Frontal cortex (tissue), 4 donors: ENCODE measurements at places on chromosomes 12 and 14.

- no peak for DNase-seq
Measured at GRCh38 chr14:105601360-105602242, 75.2 kb downstream of the TMEM121 start.

GRCh38 chr12:123533672-123534643 is at the start of gene RILPL1:
Gene RILPL1, minus strand, starts transcription at chr12:123533719. Its CDS starts 237 bp downstream, at chr12:123533482.
- peak; percentile 80 for DNase-seq

- DNase-seq: no peak
Measured at GRCh38 chr12:3896801-3897351, 23.7 kb upstream of the PARP11 start.

DNA sequence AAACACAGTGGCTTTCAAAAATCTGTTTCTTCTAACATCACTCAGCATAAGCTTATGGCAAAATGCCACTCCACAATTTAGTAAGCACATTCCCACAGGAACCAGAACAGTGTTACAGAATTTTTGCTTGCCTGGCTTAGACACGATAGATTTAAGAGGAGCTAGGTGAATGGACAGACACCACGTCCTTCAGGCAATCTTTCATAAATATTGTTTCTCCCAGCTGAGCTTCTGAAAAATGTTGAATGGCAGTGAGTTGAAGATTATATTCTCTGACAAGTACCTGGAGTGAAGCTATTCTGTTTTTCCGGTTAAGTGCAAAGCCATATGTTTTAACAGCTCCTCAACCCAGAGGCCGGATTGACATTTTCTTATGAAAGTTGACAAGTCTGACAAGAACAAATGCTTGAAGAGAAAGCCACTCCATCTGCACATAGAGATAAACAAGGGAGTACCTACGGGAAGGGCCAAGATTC is 102.0 kb downstream of the FSCB start:
- DNase-seq: no peak

GRCh38 chr14:104881369-104881979 is 16.4 kb downstream of the CEP170B start:
- no peak for DNase-seq

DNA sequence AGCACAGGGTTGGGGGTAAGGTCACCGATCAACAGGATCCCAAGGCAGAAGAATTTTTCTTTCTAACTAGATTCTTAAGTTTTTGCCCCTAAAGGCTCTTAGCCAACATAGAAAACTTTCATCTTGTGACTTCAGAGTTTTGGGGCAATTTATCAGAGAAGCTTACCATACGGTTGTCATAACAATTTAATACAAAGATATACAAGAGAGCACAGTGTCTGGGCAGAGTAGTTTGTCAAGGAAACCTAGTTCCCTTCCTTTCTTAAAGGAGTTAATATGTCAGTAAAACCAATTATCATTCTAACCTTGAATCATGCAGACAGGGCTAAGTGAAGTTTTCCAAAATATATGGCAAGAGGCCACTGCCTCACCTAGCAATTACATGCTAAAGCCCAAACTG is 18.4 kb downstream of the NR2C1 start:
- DNase-seq: no peak

- no peak for DNase-seq
Measured at GRCh38 chr12:117892441-117892840, 76.3 kb downstream of the KSR2 start.

DNA sequence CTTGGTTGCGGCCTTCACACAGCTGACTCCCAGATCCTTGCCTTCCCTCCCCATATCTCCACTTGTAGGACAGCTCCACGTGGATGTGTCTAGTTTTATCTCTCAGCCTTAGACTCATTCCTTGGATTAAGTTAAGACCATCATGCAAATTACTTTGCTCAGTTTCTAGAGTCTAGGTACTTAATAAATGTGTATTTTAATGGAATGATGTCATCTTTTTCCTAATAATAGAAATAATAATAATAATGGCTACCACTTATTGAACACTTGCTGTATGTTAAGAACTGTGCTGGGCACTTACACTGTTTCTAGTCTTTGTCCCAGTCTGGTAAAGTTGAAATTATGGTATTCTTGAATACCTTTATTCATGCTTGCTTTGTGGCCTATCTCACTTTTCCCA is 37.5 kb downstream of the FBXW8 start:
- DNase-seq: no peak

- DNase-seq: no peak
Measured at GRCh38 chr14:22388669-22389595, 200.1 kb downstream of the DAD1 start.

GRCh38 chr14:60166142-60166541 is 944 bp upstream of the DHRS7 start:
- DNase-seq: no peak

- no peak for DNase-seq
Measured at GRCh38 chr12:58369576-58369975, 428.2 kb downstream of the ATP23 start.

DNA sequence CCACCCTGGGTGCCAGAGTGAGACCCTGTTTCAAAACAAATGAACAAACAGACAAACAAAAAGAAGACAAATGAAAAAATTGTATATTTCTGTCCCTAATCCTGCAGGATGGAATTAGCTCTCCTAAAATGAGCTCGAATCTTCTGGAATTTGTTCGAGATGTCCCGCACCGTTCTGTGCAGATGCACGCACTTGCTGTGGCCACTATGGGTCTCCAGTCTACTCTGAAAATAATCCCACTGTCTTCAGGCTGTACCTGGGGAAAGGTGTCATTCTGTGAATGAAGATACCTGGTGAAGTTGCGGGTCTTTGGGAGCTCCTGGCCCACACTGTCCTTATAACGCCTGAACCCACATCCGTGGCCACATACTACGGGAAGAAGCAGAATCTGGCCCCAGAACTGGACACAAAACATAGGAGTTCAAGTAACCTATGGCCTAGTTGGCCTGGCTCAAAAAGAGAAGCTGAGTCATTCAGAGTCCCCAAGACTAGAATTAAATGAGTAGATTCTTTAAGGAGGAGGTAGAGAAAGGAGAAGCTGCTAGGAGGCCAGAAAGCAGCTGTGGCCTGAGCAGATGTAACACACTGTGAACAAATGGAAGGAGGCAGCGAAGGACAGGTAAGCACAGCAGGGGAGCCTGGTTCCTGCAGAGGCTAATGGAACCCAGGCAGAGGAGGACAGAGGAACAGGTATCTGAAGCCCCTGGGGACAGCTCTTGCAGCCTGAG is 108.6 kb downstream of the FOXN3 start:
- DNase-seq: no peak

GRCh38 chr14:99672506-99673304 is 11.4 kb upstream of the CYP46A1 start:
- no peak for DNase-seq

DNA sequence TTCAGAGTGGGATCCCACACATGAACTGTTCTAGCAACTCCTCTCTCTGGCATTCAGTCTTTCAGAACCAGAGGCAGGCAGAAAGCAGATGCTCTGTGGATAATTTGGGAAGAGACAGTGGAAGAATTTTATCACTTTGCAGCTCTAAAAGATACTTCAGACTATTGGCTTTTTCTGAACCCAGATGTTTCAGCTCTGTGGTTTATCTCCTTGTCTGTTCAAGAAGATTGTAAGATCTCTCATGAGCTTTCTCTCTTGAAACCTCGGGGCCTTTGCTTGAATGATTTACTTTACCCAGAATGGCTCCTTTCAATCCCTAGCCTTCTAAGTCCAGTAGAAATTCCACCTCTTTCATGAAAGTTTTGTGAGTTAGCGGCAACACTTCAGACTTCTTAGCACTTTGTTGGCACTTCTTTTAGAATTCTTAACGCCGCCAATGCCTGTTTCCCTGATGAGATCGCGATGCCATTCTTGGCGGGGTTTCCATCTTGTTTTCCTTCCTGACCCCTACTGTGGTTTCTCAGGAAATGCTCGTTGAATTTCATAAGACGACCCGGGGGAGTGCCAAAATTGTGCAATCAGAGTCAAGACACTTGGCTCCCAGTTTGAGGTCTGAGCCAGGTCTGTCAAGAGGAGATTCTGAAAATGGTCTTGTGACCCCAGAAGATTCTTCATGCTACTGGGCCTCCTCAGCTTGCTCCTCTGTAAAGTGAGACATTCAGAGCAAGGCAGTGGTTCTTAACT is 107.0 kb upstream of the PRICKLE1 start:
- no peak for DNase-seq
